ENCODE measurements at places on chromosomes 5 and 9. TPM values are rescaled to one million over a fixed set of nuclear protein-coding genes. Genes with fewer than 3 reads are reported as not detected.

Gene ERGIC1
- 46.4 TPM for total RNA-seq

Gene CCNB1
- total RNA-seq = 34.4 TPM

Gene PCDHGA12
- 3.1 TPM for total RNA-seq

Gene GFPT2
- total RNA-seq = 9.9 TPM

Gene PRR7
- total RNA-seq = 0.52 TPM

Gene GRXCR2
- total RNA-seq = not detected

Gene PAPPA
- total RNA-seq = 0.52 TPM

Gene CATSPER3
- total RNA-seq = 0.52 TPM
